ENCODE measurements at places on chromosomes 3 and 15.

- peak; percentile 92 for DNase-seq
These were observed 441.3 kb downstream of the MAGI1 start for GRCh38 chr3:65597226-65597951.

- DNase-seq, result no peak
These were observed 89.6 kb downstream of the THRB start for GRCh38 chr3:24405057-24405456.

- DNase-seq, result no peak
These were observed 144.1 kb downstream of the FILIP1L start for GRCh38 chr3:99970198-99970597.

- DNase-seq, result no peak
These were observed 7.8 kb downstream of the DUOX2 start for GRCh38 chr15:45106002-45106790.

DNA sequence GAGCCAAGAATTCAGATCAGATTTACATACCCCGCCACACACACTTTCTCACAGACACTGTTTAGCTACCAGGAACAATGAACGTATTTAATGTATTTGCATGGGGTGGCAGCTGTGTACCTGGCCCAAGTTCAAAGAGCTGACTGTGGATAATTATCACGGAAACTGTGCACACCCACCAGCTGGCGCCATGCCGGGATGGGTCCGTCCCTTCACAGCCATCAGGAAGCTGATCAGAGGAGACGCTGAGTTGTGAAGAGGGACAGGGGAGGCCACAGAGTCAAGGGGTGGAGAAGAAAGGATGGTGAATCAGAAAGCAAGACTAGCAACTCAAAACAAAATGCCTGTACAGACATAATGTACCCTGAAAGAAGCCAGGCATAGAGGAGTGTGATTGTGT lies 13.1 kb upstream of the PLA2G4D start:
- peak; percentile 51 for DNase-seq

Data from NCI-H82 (cell line).